Endothelial cell of umbilical vein (primary cell): ENCODE measurements at places on chromosomes 3 and 15. TPM values are rescaled to one million over a fixed set of nuclear protein-coding genes. Genes with fewer than 3 reads are reported as not detected.

GRCh38 chr3:52046186-52046901 is 10.0 kb downstream of the DUSP7 start:
- peak; percentile 96 for DNase-seq

GRCh38 chr15:58260205-58260724 is 122.1 kb downstream of the AQP9 start:
- DNase-seq = no peak

DNA sequence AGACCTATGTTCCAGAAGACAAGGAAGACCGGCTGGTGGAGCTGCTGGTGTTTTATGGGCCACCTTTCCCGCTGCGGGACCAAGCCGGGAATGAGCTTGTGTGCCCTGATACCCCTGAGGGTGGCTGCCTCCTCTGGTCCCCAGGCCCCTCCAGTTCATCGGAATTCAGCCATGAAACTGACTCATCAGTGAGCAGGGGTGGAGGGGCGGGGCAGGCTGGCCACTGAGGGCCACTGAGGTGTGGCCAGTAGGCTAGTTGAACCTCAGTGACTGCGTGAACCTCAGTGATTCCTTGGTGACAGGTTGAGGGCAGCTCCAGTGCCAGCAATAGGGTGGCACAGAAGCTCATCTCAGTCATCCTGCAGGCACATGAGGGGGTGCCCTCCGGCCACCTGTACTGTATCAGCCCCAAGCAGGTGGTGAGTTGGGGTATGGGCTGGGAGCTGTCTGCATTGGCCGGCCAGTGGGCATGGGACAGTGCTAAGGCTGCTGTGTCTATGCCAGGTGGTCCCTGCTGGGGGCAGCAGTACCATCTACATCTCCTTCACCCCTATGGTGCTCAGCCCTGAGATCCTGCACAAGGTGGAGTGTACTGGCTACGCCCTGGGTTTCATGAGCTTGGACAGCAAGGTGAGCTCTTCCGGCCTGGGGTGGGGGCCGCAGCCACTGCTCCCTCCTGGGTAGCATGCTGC is 20.3 kb downstream of the ACAA1 start:
- no peak for DNase-seq

GRCh38 chr3:9110316-9110715 is 139.1 kb downstream of the SRGAP3 start:
- no peak for DNase-seq

DNA sequence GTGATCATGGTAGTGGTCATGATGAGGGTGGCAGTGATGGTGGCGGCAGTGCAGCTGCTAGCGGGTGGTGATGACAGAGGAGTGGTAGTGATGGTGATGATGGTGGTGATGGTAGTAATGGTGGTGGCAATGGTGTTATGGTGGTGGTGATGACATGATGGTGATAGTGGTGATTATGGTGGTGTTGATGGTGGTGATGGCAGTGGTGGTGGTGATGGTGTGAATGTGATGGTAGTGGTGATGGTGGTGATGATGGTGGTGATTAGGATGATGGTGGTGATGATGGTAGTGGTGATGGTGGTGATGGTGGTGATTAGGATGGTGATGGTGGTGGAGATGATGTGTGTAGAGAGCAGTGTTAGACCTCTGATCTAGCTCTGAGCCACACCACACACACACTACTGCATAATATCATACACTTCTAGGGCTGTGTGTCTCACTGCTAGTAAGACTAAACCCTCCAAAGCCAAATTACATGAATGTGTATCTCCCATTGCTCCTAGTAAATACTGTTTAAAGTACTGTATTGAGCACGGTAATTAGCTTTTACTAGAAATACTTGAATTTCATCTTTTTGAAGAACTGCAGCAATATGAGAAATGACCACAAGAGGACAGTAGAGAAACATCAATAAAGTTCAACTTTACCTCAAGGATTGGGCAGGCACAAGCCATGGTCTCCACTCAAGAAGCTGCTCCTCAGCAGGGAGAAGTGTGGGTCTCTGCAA is 28.8 kb downstream of the TMED3 start:
- peak; percentile 69 for DNase-seq

- no peak for DNase-seq
These were observed 33.8 kb upstream of the FAH start for GRCh38 chr15:80118956-80119355.

- peak; percentile 77 for DNase-seq
These were observed 37.7 kb downstream of the TM4SF4 start for GRCh38 chr3:149512073-149512782.

DNA sequence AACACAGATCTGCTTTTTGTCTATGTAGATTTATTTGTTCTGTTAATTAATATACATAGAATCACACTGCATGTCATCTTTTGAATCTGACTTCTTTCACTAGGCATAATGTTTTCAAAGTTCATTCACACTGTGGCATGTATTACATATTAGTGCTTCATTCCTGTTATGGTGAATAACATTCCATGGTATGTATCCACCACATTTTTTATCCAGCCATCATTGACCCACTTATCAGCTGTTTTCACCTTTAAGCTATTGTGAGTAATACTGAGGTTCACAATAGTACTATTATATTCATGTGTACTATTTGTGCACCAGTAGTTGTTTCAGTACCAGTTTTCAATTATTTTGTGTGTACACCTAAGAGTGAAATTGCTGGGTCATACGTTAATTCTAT is 230.6 kb upstream of the CNTN3 start:
- no peak for DNase-seq

DNA sequence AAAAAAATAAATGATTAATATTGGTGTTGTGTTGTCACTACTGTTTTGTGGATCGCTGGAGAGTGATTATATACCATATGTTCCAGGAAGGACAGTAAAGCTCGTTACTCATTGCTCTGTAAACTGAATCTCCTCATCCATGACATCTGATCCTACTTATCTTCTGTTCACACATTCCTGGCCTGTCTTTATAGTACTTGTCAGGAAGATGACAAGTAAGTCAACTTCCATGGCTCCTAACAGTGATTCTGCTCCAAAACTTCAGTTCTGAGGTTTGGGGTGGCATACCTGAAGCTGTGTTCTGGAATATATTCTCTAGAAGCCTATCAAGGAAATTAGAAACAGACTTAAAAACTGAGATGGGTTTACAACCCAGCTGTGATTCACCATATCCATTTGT is 288.9 kb downstream of the ZBBX start:
- DNase-seq = no peak

GRCh38 chr3:47404431-47404876 is 23.6 kb downstream of the PTPN23 start:
- DNase-seq = no peak

- no peak for DNase-seq
These were observed 83.5 kb downstream of the SLC25A26 start for GRCh38 chr3:66304293-66304692.

GRCh38 chr3:167084545-167084944 is 295.6 kb downstream of the ZBBX start:
- DNase-seq = no peak

The SIDT1 gene
- polyA plus RNA-seq = 0.03 and 0.07 TPM in 2 replicates

The NMNAT3 gene
- 0.59 and 1.1 TPM in 2 replicates for polyA plus RNA-seq

The SENP5 gene
- polyA plus RNA-seq = 7.4 and 7.9 TPM in 2 replicates

The GDPGP1 gene
- 4.8 and 6.0 TPM in 2 replicates for polyA plus RNA-seq

The CFAP91 gene
- 0.54 and 1.0 TPM in 2 replicates for polyA plus RNA-seq

The NRROS gene
- 8.1 and 8.7 TPM in 2 replicates for polyA plus RNA-seq
